Activated CD8-positive, alpha-beta memory T cell treated with anti-CD3 and anti-CD28 coated beads, Interleukin-2, amount 10 ng/mL, durations not matched to agents 7 days and 5 days (primary cell): ENCODE measurements at places on chromosomes 11 and 22. TPM values are rescaled to one million over a fixed set of nuclear protein-coding genes. Genes with fewer than 3 reads are reported as not detected.

DNA sequence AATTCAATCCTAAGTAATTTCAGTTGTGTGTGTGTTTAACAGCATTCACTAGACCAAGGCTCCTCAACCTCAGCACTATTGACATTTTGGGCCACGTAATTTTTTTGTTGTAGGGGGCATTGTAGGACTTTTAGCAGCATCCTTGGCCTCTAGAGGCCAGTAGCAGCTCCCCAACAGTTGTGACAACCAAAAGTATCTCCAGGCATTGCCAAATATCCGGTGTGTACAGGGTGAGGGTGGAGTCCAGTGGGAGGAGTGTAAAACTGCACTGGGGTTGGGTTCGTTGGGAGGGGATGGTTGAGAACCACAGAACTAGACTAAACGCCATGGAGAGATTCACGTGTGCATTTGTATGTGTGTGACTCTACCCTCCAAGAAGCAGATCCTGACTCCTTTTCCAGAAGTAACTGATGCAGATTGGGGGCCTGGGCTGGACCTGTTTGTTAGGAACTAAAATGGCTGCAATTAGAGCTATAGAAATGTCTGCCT lies 5.9 kb upstream of the PHF21A start:
- peak; percentile 85 for DNase-seq

DNA sequence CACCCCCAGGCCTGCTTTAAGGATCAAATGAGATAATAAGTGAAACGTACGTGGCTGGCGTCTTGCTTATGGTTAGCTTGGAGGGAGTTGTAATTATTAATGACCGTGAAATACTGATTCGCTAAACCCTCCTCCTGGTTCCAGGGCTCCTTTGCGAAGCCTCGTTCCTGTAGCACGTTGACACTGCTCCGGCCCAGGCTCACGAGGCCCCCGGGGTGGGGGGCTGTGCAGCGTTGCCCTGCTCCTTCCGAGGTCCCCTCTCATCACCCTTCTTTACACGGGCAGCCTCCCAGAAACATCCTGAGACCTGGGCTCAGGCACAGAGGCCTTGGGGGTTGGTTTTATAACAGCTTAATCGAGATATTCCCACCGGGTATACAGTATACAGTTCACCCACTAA lies 9.1 kb downstream of the GRAMD4 start:
- no peak for DNase-seq

GRCh38 chr11:14727215-14727614 lies 83.6 kb downstream of the PDE3B start:
- DNase-seq, result no peak

DNA sequence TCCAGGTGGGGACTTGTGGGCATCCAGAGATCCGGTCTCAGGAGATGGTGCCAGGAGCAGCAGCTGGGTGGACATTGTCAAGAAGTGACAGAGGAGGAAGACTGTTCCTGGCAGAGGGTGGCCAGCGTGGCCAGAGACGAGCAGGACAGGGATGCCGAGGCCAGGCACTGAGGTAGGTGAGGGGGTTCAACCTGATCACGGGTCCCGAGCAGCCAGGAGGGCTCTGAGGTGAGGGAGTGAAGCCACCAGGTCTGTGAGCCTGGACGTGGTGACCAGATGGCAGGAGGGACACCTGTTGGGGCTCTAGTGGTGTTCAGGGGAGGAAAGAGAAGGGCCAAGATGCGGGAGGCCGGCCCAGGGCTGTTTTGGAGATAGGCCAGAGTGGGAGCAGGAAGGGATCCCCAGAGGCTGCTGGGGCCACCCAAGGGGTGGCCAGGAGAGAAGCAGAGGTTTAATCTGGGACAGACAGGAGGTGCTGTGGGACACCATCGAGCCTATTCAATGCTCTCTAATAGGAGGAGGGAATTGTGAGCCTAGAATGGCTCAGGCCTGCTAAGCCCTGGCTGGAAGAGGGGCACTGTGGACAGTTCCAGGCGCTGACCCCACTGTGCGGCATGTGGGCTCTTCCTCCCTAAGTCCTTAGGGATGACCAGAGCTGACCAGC lies 6.3 kb downstream of the PPM1F start:
- DNase-seq, result no peak

GRCh38 chr11:86669424-86669823 lies 3.0 kb downstream of the ME3 start:
- no peak for DNase-seq

DNA sequence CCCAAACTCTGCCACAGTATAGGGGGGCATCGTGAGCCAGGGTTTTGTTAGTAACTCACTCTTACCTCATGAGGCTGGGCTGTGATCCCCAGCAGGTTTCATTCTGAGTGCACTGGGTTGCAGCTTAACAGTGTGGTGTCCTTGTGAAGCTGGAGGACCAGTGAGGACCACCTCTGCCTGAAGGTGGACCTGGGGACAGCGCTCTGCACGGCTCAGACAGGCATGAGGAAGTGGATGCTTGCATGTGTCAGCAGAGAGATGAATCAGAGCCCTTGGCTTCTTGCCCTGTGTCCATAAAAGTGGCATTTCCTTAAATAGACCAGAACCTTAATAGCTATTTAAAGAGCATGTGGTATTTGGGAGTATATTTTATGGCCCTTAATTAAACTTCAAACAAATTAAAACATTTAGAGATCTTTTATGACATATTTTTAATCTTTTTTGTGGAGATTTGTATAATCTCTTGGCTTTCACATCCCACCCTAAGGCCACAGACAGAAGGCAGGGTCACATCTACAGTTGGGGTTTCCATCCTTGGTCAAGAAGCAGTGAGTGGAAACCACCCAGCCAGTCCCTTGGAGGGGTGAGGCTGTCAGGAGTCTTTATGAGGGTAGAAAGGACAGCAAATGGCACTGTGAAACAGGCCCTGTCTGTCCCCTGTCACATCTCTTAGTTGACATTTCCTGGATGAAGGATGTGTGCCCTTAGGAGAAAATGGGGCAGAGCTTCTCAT lies 24.8 kb upstream of the ADORA2A start:
- DNase-seq, result peak; percentile 75

GRCh38 chr11:77669848-77670511 lies 32.4 kb upstream of the CLNS1A start:
- no peak for DNase-seq

GRCh38 chr11:19820100-19820499 lies 107.5 kb downstream of the NAV2 start:
- no peak for DNase-seq

- DNase-seq, result no peak
These were observed 22.9 kb downstream of the TUB start for GRCh38 chr11:8103909-8104308.

DNA sequence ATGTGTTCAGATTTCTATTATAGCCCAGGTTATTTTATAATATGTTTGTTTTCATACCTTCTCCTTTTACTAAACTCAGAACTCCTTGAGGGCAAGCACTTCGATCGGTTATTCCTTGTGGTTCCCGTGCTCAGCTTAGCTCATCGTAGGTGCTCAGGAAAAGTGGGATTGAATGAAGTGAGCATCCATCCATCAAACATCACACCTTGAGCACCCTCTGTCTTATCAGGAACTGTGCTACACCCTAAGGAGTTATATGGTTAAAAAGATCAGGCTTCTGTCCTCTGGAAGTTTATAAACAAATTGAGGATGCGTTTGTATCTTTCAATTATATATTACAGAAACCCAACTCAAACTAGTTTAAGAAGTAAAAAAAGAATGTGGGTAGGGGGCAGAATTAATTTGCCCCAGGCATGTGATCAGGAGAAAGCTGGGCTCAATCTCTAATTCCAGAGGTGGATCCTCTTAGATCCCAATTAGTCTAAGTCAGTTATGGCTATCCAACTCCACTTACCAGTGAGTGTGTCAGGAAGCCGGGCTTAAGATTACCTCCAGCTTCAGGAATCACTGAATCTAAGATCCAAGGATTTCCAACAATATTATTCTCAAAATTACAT lies 59.9 kb upstream of the RRAS2 start:
- DNase-seq, result no peak

- DNase-seq, result peak; percentile 98
These were observed 12.5 kb upstream of the TMPRSS6 start for GRCh38 chr22:37121887-37122591.

DNA sequence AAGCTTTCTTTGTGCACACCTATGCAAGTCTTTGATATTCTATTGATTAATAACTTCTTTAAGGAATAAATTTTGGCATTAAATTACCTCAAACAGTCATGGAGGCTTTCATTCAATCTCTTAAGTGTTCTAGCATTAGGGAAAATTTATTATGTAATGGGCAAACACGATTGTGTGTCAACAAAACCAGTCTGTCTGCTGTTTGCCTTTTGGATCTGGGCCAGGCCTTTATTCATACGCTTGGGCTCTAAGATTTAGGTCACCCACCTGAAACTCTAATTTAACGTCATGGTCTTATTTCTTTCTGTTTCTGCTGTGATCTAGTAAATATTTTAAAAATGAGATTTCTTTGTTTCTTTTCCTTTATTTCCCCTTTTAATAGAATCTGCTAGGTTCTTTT lies 1270.6 kb downstream of the LRRC4C start:
- no peak for DNase-seq

DNA sequence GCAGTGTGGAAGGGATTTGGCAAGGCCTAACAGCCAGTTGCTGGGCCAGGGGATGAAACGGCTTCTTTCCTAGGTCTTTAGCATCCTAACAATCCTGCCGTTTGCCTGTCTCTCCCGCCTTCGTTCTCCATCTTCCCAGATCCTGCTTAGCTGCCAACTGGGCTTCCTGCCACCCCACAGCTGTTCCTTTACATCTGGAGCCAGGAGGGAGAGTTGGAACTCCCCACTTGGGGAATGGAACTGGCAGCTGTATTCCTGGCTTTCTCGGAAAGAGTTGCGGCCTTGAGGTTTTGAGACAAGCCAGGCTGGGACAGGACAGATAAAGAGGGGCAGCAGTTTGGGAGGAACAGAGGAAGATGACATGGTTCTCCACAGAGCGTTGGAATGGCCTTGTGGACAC lies 59.6 kb downstream of the ST3GAL4 start:
- DNase-seq, result no peak

DNA sequence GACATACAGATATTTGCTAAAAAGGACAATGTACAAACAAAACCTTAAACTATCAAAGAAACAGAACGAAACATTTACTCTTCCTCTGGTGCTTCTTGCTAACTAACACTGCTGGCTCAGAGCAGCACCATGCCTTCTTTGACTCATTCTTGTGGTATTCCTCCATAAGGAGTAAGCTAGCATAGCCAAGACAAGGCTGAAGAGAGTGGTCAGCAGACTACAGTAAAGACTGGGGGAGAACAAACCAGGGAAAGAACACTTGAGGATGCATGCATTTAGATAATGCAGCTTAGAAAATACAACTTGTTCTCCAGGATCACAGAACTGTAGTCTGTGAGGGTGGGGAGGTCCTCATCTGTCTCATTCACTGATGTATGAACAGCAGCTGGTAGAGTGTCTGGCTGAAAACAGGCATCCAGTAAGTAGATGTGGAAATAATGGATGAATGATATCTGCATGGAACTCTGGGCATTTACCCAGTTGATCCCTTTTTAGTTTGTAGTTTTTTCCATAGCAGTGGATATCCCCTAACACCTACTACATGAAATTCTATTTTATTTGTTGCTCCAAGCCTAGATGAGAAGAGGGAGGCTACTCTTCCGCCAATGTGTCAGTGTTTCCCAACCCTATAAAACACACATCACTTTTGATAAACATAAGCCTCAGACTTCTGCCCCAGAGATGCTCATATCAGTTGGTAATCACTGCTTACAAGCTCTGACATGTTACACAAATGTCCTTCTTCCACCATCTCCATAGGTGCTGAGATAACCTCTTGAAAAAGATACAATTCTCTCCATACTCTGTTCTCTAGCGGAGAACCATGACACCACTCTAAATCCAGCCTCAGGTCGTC lies 7.3 kb downstream of the SNX19 start:
- no peak for DNase-seq

- DNase-seq, result no peak
These were observed 2.9 kb downstream of the PRR33 start for GRCh38 chr11:1888811-1889210.

- peak; percentile 83 for DNase-seq
These were observed 1.4 kb upstream of the STIM1 start for GRCh38 chr11:3853899-3854659.

DNA sequence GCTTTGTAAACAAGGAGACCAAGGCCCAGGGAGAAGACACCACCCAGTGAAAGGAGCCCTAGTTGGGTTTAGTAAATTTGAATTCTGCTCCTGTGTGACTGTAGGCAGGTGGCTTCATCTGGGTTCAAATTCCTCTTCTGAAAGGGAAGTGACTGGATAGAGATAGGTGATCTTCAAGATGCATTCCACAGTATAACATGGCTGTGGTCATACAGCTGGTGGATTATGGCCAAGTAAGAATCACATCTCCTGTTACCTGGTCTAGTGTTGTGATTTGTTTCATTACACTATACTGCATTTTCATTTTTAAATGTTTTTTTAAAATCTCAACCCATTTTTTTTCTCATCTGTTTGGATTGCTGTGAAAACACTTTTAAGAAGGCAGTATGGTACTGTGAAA lies 58.0 kb upstream of the PICALM start:
- DNase-seq, result no peak

DNA sequence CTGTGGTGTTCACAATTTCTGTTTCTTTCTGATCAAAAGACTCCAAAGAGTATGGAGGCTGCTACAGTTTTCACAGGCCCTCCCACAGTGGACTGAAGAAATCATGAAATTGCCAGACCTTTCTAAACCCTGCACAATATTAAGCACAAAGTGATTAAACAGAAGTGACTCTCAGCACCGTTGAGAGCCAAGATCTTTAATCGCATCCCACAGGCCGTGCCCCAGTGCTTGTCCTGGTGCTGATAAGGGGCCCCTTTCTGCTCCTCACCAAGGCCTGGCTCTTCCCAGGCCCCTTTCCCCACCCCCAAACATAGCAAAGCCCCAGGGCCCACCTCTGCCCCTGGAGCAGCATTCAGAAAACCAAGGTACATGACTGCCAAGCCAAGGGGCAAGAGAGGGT lies 57.4 kb upstream of the BMAL1 start:
- DNase-seq, result no peak

- peak; percentile 62 for DNase-seq
These were observed 71.7 kb downstream of the RAB38 start for GRCh38 chr11:88103337-88104206.

GRCh38 chr11:5605849-5606248 lies 9.4 kb downstream of the TRIM6 start:
- DNase-seq, result no peak

GRCh38 chr11:75826461-75827230 lies 11.6 kb downstream of the UVRAG start:
- no peak for DNase-seq

DNA sequence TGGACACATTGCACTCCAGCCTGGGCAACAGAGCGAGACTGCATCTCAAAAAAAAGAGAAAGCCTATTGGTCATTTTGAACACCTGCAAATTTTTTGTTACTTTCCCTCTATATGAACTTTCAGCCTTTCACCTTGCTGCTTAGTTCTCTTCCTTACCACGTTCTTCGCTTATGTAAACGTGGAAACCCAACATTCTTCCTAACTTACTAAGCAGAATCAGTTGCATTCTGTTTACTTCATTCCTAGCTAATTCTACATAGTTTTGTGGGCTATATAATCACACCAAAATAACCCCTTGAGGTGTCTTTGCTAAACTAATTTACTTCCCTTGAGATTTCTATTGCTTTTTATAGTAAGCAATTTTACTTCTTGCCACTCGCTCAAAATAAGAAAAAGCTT lies 23.2 kb downstream of the MS4A4A start:
- no peak for DNase-seq

- DNase-seq, result no peak
These were observed 107.7 kb upstream of the LDLRAD3 start for GRCh38 chr11:35836205-35836604.

GRCh38 chr11:10541561-10541930 lies 559 bp upstream of the RNF141 start:
- DNase-seq, result no peak

The RFPL1 gene
- not detected for total RNA-seq

The APOA4 gene
- not detected for total RNA-seq

The KCNQ1OT1 gene
- 0.44 TPM for total RNA-seq

The BTBD18 gene
- not detected for total RNA-seq

The YPEL4 gene
- total RNA-seq, result 1.0 TPM

The CHCHD10 gene
- 155 TPM for total RNA-seq

The SLC22A6 gene
- total RNA-seq, result not detected

The ZNF215 gene
- total RNA-seq, result 1.1 TPM
